ENCODE measurements at places on chromosomes 12 and 14. TPM values are rescaled to one million over a fixed set of nuclear protein-coding genes. Genes with fewer than 3 reads are reported as not detected.

The TAS2R9 gene
- not detected for total RNA-seq

The NRIP2 gene
- total RNA-seq = not detected

The INSM2 gene
- total RNA-seq = not detected

The CLEC2D gene
- 2.4 TPM for total RNA-seq

The SRRM4 gene
- total RNA-seq = not detected

The ACTR6 gene
- 24.2 TPM for total RNA-seq

The NGB gene
- not detected for total RNA-seq

The TC2N gene
- total RNA-seq = not detected

The GYS2 gene
- total RNA-seq = not detected

The HELB gene
- 1.6 TPM for total RNA-seq

The PIP4K2C gene
- 5.5 TPM for total RNA-seq

The SPTB gene
- total RNA-seq = not detected

The CDKN1B gene
- 51.8 TPM for total RNA-seq

The CLEC9A gene
- not detected for total RNA-seq

The KERA gene
- not detected for total RNA-seq

The SERPINA9 gene
- total RNA-seq = not detected

The RAB35 gene
- 42.2 TPM for total RNA-seq

The TAS2R46 gene
- total RNA-seq = 3.2 TPM

The TNFAIP2 gene
- 35.7 TPM for total RNA-seq

The TRIM9 gene
- total RNA-seq = not detected

The FKBP3 gene
- 52.1 TPM for total RNA-seq

The RAPGEF3 gene
- 29.5 TPM for total RNA-seq

The CLEC1A gene
- total RNA-seq = 24.4 TPM

The GLI1 gene
- not detected for total RNA-seq

The LRRC10 gene
- not detected for total RNA-seq

The SYNE3 gene
- 10.8 TPM for total RNA-seq

The KCNH5 gene
- total RNA-seq = not detected

The TTC7B gene
- total RNA-seq = 11.7 TPM

The NTN4 gene
- total RNA-seq = 190 TPM

The SAMD15 gene
- total RNA-seq = 4.0 TPM

The MIPOL1 gene
- total RNA-seq = 30.2 TPM

All from epithelial cell of umbilical artery (primary cell).